Stimulated activated CD4-positive, alpha-beta T cell treated with anti-CD3 and anti-CD28 coated beads, Interleukin-1b, Interleukin-23, amount 100 ng/mL, for 4 hours (primary cell): ENCODE measurements at places on chromosomes 7 and 10.
A peak's percentile ranks its signal among the peaks of the same experiment; 100 is the strongest.

DNA sequence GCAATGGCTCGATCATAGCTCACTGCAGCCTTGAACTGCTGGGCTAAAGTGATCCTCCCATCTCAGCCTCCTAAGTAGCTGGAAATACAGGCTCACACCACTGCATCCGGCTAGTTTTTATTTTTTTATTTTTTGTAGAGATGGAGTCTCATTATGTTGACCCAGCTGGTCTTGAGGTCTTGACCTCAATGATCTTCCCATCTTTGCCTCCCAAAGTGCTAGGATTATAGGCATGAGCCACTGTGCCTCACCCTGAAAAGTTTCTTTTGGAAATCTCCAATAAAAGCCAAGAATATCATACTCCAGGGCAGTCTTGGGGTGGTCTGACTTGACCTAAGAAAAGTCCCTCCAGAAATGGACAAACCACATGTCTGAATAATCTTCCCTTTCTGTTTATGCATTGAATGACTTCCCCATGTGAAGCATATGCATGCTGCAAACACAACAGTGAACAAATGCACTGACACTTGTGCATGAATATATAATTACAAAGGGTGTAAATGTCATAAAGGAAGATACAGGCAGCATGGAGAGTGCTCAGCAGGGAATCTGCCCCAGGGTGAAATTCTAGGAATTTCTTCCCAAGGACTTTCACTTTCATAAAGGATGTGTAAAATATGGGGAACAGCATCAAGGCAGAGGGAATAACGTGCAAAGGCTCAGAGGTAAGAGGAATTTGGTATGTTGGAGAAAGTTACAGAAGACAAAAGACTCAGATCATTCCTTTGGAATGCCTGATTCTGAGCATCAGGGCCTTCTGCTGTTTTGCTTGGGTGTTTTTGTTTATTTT, 142.4 kb upstream of the LYZL1 start:
- DNase-seq: no peak

DNA sequence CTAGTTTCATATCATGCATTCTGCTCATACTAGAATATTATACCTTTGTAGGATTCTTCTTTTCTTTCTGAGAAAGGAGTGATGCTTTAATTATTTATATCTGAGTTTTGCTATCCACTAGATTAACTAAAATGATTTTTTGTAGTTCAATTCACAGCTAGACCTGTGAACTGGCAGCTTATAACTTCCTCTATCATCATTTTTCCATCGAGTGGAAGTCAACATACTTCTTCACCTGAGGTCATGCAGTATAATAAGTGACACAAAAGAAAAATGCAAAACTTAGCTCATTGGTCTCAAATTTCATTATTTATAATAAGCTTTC, 8.0 kb downstream of the LRRN3 start:
- no peak for DNase-seq

- DNase-seq: no peak
These were observed 365.9 kb downstream of the PHTF2 start for GRCh38 chr7:78164459-78164858.

DNA sequence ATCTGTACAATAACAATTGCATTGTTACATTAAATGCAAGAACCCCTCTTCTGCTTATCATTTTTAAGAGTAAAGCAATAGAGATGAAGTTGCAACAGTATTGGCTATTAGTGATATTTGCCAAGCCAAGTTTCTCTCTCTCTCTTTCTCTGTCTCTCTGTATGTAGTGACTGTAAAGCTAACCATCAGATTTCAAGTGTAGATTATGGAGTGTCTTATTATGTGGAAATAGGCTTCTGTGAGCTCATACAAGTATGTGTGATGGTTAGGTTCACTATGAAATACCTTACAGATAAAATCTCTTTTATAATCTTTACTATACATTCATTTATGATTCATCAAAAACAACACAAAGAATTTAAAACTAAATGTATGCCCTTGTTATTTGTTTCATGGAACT, 28.6 kb upstream of the NRP1 start:
- DNase-seq: no peak

DNA sequence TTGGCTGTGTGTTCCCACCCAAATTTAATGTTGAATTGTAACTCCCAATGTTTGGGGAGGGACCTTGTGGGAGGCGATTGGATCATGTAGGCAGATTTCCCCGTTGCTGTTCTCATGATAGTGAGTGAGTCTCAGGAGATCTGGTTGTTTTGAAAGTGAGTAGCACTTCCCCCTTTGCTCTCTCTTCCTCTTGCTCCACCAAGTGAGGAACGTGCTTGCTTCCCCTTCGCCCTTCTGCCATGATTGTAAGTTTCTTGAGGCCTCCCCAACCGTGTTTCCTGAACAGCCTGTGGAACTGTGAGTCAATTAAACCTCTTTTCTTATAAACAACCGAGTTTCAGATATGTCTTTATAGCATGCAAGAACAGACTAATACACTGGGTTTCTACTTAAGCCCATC, 176.3 kb downstream of the CDK14 start:
- no peak for DNase-seq

DNA sequence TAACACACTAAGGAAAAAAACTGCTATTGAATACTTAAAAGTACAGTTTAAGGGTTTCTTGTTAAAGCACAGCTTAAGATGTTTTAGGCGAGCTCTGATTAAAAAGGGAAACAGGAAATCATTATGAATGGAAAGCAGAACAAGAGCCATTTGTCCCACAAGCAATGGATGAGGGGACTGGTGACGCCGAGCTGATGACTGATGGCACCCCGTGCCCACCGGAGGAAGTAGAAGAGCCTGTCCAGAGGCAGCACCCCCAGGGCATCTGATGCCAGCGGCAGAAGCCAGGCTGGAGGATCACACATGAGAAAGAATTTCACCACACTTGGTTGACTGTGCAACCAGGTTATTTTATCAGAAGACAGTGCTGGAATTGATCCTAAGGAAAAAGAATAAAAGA, 15.0 kb upstream of the INSIG1 start:
- no peak for DNase-seq

- DNase-seq: no peak
These were observed 51.6 kb upstream of the AQP1 start for GRCh38 chr7:30859940-30860496.

- DNase-seq: no peak
These were observed 24.4 kb downstream of the NAPEPLD start for GRCh38 chr7:103124429-103124979.

DNA sequence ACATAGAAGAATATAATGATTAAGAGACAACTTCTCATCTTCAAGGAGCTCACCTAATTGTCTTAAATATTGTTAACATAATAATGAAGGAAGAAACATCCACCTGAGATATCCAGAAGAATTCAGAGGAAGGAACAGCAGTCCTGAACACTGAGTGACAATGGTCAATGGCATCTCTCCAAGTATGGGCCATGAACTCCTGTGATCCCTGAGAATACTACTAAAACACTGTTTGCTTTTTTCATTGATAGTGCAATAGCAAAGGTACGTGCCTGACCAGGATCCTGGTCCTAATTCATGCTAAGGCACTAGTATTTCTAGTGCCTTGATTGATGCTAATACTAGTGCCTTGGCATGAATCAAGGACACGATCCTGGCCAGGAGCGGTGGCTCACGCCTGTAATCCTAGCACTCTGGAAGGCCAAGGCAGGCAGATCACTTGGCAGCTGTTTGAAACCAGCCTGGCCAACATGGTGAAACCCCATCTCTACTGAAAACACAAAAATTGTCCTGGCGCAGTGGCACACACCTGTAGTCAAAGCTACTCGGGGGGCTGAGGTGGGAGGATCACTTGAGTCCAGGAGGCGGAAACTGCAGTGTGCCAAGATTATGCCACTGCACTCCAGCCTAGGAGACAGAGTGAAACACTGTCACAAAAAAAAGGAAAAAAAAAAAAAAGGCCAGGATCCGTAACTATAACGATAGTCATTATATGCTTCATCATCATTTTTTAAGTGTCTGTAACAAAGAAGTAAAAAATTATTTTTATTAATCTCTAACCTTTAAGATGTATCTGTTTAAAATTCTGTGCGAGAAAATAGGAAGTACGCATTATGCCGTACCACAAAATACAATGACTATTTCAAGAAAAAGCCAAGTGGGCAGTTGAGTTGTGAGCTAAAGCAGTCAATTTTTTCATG, 49.1 kb downstream of the SRPK2 start:
- no peak for DNase-seq

DNA sequence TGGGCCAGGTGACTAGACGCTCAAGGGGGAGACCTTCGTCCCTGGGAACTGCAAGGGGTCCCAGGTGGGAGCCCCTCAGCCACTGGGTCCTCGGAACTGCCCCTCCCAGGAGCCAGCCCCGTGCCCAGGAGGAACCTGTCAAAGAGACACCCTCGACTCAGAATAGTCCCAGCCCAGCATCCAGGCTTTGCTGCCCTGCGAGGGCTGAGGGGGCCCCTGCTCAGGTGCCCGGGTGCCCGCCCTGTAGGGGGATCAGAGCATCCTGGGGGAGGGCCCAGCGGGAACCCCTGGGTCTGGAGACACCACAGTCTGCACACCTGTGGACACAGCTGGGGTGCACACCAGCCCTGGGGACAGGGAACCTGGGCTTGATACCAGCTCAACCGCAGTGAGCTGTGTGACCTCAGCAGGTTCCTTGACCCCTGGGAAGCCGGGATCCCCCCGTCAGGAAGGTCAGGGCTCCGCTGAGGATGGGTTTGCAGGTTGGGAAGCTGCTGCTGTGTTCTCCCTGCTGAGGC, 407 bp downstream of the ELN start:
- DNase-seq: no peak

DNA sequence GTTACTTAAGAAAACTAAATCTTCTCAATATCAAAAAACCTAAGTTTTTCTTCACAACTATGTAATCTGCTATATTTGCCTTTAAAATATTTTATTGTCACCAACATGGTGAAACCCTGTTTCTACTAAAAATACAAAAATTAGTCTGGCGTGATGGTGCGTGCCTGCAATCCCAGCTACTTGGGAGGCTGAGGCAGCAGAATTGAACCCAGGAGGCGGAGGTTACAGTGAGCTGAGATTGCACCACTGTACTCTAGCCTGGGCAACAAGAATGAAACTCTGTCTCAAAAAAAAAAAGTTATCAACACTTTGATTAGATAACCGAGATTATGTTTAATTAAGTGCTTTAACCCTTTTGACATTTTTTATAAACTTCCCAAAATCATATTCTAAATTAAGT, 28.3 kb upstream of the CLDN4 start:
- DNase-seq: no peak

GRCh38 chr10:24723788-24724380, at the start of gene ARHGAP21:
ARHGAP21 (minus strand) TSS chr10:24723887; CDS start chr10:24721899, 1,988 bp downstream.
- DNase-seq: peak; percentile 22

DNA sequence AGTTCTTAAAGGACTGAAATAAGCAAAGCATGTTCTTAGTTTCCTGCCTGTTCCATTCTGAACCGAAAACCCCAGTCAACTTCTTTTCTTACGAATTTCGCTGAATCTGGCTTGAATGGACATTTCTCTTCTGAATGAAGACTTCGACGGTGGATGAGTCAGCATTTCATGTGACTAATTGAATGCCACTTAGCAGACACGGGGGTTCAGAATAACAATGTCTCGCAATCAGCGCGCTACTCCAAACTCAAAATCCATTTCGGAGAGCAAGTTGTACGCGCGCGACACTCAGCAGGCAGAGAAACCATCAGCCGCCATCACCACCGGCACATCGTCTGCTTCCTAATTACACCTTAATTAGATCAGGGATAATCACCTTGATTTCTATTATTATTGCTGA, 239.0 kb upstream of the KLF6 start:
- DNase-seq: no peak

DNA sequence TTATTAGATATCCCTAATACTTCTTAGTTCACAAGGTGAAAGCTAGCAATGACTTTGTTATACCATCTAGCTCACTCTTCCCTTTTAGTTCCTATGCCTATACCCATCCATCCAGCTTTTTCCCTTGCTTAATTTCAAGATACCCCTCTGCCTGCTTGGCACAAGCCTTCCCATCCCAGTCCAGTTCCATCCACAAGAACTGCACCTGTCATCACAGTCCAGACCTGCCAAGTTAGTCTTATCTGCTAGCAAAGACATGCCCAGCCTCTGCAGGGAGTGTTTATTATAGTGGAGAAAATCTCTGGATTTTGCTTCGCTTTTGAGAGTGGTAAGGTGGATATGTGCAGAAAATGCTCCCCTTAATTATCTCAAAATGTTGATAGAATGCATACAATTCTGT, 158.2 kb downstream of the ST7 start:
- no peak for DNase-seq

DNA sequence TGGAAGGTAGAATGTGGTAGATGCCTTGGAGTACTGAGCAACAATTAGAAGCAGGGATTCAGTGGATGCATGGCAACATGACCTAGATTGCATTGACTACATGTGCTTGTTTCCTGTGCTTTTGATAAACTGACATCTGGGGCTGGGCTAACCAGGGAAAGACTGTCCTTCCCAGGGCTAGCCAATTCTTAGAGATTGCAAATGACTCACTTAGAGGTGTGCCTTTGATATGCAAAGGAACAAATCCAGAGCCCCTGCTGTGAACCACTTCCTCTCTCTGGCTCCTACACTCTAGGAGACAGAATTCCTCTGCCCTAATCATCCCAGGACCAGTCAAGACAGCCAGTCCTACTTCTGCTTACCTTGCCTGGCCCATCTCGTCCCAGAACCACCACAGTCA, 651.5 kb downstream of the LRMDA start:
- no peak for DNase-seq

- no peak for DNase-seq
These were observed 99.5 kb downstream of the MKI67 start for GRCh38 chr10:128026615-128027300.

DNA sequence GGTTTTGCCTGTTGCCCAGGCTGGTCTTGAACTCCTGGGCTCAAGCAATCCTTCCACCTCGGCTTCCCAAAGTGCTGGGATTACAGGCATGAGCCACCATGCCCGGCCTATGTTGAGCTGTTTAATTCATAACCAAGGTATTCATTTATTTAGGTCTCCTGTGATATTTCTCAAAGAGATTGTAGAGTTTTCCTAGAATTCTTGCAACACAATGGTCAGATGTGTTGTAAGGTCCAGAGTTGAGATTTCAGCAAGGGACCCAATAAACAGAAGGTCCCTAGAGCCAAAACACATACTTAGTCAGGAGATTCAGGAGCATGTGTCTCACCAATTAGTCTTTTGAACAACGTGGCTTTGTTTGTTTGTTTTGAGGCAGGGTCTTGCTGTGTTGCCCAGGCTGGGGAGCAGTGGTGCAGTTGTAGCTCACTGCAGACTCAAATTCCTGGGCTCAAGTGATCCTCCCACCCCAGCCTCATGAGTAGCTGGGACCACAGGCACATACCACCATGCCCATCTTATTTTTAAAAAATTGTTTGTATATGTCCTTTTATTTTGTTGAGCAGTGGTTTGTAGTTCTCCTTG, 321.3 kb upstream of the GALNT17 start:
- no peak for DNase-seq
